ENCODE measurements at places on chromosomes 4 and X. TPM values are rescaled to one million over a fixed set of nuclear protein-coding genes. Genes with fewer than 3 reads are reported as not detected.
A peak's percentile ranks its signal among the peaks of the same experiment; 100 is the strongest.

DNA sequence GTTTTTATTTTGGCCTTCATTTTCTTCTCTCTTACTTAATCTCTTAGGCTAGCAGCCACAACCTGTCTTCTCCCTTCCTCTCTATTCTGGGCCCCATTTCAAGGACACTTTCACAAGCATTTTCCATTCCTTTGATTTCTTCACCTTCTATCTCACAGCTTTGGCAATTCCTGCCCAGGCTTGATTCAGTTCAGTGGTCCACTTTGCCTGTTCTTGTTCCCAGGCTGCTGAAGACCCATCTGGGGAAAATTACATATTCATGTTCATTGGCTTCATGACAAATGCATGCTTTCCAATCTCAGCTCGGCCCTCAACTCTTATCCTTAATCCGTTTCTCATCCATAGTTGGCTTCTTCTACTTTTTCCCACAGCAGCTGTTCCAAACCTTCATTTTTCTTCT lies 38.7 kb upstream of the LPAR4 start:
- DNase-seq, result no peak

The MAGEB2 gene
- polyA plus RNA-seq, result not detected

DNA sequence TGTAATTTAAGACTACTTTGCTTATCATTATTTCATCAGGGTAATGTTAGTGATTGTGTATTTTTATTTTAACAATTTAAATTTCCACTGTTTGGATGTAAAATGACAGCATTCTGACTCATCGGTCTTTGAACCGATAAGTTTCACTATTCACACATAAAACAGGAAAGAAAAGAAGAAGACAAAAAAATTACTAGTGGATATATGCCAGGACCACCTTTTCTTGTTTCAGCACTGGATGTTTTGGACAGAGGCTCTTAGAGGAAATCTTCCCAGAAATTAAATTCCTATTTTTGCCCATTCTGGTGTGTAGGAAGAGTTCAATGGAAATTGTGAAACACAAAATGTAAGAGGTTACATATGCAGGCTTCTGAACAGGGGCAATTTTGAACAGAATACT lies 57.4 kb downstream of the VEGFC start:
- no peak for DNase-seq

DNA sequence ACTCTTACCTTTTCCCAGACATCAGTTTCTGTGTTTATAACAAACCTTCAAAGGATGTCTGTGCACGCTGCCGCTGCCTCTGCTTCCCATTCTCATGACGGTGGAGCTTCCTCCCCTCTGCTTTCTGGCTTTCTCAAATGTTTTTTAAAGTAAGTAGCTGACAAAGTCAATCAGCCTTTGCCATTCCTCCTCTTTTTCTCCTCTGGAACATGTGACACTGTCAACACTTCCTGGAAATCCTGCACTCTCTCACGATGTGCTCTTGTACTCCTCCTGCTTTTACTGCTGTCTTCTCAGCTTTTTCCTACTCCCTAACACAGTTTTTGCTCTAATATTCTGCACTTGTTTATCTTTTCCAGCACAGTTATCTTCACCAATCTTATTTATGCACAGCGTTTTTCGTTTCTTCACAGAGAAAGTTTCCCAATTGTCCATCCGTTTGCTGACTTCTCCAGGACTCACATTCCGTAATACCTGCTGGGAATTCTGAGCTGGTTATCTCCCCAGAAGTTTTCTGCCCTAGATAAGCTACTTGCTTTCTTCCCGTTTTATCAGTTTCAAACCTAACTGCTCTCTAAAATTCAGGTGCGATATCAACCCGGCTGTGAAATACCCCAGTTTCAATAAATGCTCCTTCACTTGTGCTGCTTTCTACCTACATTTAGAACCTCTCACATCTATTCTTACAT lies 465.6 kb upstream of the AGA start:
- DNase-seq, result no peak

GRCh38 chrX:479273-479981 lies 92.7 kb upstream of the PPP2R3B start:
- DNase-seq, result no peak

The FANCB gene
- 3.2 TPM for polyA plus RNA-seq

GRCh38 chrX:47523297-47523696 lies 37.7 kb upstream of the ARAF start:
- peak; percentile 71 for DNase-seq

The CCNB3 gene
- 0.64 TPM for polyA plus RNA-seq

- DNase-seq, result peak; percentile 52
Measured at GRCh38 chrX:47483306-47484268, 565 bp upstream of the ZNF41 start.

GRCh38 chr4:182578402-182578801 lies 335.2 kb downstream of the TENM3 start:
- no peak for DNase-seq

GRCh38 chr4:124869961-124870495 lies 157.5 kb upstream of the ANKRD50 start:
- DNase-seq, result no peak

- DNase-seq, result no peak
Measured at GRCh38 chr4:1722551-1723118, 1.3 kb downstream of the TACC3 start.

GRCh38 chr4:93540562-93540961 lies 288.0 kb upstream of the ATOH1 start:
- no peak for DNase-seq

The TBC1D8B gene
- polyA plus RNA-seq, result 10.8 TPM

The FMR1NB gene
- not detected for polyA plus RNA-seq

GRCh38 chrX:42392846-42393245 lies 385.1 kb downstream of the PPP1R2C start:
- DNase-seq, result no peak

DNA sequence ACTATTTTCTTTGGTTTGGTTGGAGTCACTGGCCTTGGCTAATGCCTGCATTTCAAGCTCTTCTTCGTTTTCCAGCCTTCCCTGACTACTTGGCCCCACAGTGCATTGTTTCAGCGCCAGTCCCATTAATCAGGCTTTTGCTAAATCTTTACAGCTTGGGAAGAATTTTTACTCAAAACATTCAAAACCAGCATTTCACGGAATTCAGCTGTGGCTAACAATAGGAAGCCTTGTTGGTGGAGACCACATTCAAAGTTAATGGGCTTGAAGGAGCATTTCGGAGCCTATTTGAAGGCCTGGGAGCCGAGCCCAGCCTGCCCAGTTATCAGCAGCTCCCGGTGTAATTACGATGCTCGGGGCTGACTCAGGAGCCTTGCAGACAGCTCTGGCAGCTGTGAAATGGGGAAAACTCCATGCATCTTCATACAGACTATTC lies 30.8 kb upstream of the VCX2 start:
- no peak for DNase-seq

The RBM46 gene
- polyA plus RNA-seq, result 0.12 TPM

The RNF4 gene
- 55.4 TPM for polyA plus RNA-seq

DNA sequence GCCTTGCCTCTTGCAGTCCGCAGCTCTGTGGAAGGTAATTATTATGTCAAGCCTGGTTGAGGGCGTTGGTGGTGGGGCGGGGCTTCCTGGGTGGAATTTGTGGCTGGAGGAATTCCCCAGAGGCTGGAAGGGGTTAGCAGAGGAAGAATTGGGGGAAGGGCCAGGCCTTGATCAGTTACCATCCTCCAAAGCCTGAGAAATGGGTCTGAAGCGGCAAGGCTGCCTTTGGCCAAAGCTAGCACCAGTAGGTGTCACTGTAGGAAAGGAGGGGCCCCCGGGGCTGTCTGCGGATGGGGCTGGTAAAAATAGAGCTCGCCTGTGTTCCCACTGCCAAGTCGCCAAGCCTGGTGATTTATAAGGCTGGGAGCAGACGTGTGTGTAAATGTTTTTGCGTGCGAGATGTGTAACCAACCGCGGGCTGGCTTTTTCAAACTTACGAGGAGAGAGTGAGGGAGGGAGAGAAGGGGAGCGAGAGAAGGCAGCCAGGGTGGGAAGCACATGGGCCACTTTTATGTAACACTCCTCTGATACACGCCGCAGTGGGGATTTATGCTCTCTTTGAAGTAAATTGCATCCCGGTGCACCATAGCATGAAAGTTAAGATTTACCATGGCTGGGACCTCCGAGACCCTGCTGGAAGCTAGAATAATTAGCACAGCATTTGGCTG lies 367.0 kb downstream of the BCOR start:
- no peak for DNase-seq

DNA sequence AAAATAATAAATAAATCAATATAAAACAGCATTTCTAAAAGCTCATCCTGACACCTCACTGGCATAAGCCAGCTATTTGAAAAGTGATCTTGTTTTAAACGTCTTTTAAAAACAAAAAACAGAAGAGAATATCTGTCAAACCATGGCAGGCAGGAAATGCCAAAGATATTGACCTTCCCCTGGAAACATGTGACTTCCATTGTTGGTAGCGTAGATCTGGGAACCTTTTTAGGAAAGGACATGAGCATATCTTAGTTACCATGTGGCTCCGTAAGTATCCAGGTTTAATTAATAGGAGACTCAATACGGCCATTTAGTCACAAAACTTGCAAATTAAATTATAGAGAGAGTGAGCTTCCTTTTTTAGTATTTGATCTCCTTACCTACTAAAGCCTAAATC lies 83.0 kb upstream of the KLHL4 start:
- DNase-seq, result no peak

The HSFX4 gene
- 0.37 TPM for polyA plus RNA-seq

DNA sequence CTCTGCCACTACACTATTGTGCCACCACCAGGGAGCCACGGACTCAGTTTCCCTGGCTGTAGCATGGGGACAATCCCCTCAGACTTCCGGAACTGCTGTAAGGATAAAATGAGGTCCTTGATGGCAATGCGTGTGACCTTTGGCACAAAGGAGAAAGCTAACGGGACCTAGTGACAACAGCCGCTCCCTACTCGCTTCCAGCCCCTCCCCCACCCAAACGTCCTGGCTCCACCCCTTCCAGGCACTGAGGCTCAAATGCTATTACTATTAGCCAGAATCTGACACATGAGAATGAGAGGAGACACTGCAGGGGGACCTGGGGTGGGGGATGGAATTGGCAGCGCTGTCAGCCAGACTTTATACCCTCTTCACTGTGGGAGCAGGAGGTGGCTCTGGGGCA lies 5.4 kb upstream of the DUSP9 start:
- no peak for DNase-seq

- no peak for DNase-seq
Measured at GRCh38 chrX:133926809-133927208, 58.6 kb downstream of the GPC3 start.

GRCh38 chr4:142416121-142416520 lies 430.0 kb downstream of the INPP4B start:
- no peak for DNase-seq

GRCh38 chrX:77505227-77505626 lies 58.0 kb downstream of the FGF16 start:
- DNase-seq, result no peak

The OTC gene
- 0.30 TPM for polyA plus RNA-seq

DNA sequence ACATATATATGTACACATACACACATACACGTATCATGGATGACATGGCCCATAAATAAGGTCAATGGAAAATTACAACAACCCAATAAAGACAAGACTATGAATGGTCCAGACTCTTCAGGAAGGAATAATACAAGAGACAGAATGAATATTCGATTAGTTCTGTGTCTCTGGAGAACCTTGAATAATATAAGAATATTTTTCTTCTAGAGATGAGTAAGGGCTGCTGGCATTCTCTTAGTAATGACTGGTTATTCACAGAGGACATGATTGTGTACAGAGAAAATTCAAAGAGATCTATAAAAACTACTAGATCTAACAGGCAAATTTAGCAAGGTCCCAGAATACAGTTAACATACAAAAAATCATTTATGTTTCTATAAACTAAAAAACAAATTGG lies 23.3 kb downstream of the SPIN4 start:
- DNase-seq, result no peak

The NAP1L5 gene
- polyA plus RNA-seq, result 12.3 TPM

GRCh38 chr4:114464726-114465272 lies 133.8 kb upstream of the UGT8 start:
- no peak for DNase-seq

The NUDT10 gene
- polyA plus RNA-seq, result 4.6 TPM

The HS3ST1 gene
- polyA plus RNA-seq, result 2.7 TPM

The SCML1 gene
- polyA plus RNA-seq, result 16.6 TPM

- DNase-seq, result no peak
Measured at GRCh38 chr4:154593868-154594267, 3.3 kb upstream of the FGA start.

The GAGE2A gene
- polyA plus RNA-seq, result not detected

The GLRA3 gene
- not detected for polyA plus RNA-seq

GRCh38 chr4:52472444-52472843 lies 186.7 kb downstream of the USP46 start:
- DNase-seq, result no peak

- DNase-seq, result peak; percentile 28
Measured at GRCh38 chrX:120144178-120144844, 14.1 kb upstream of the RHOXF2 start.

GRCh38 chrX:112785344-112785743 lies 55.3 kb downstream of the AMOT start:
- DNase-seq, result no peak

DNA sequence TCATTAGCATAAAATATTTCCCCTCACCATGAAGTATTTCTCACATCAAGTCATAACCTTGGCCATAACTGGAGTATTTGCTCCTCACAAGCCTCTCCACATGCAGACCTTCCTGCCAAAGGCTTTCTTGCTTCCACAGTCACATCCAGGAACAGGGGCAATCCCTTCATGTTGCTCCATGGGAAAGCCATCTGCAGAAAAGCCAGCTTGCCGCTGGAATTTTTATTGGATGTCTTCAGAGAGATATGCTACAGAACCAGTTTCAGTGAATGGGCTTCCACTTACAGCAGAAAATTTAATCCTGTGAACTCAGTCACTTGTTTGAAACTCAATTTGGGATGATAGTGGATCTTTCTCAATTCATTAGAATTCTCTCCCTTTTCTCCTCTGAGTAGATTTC lies 3.2 kb upstream of the CDKN2AIP start:
- DNase-seq, result no peak

The IBSP gene
- not detected for polyA plus RNA-seq

GRCh38 chr4:84032372-84032771 lies 466.7 kb downstream of the NKX6-1 start:
- no peak for DNase-seq

- no peak for DNase-seq
Measured at GRCh38 chr4:13368217-13368616, 115.9 kb downstream of the RAB28 start.

DNA sequence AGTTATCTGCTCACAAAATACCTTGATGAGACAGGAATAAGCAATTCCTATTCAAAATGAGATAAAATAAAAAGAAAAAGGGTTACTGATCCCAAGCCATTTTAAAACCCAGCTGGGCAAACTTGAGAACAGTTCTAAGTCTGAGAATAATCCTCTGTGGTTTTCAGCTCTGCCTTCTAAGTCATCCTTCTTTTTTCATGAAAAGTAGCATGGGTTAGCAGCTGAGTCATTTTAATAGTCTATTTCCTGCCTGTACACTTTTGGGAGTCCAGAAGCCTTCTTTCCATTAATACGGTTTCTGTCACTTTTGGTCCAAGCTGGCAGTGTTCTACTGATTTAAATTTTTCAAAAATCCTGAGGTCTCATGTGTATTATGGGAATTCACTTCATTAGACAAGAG lies 374.3 kb downstream of the IQCM start:
- no peak for DNase-seq

- no peak for DNase-seq
Measured at GRCh38 chr4:28772066-28772465, 1911.4 kb downstream of the STIM2 start.

- DNase-seq, result no peak
Measured at GRCh38 chrX:94695910-94696309, 1021.9 kb downstream of the FAM133A start.

The SPANXB1 gene
- polyA plus RNA-seq, result not detected

The SSX2B gene
- not detected for polyA plus RNA-seq

The INPP4B gene
- polyA plus RNA-seq, result 15.7 TPM

All from right lung (tissue), 10 donors.